ENCODE measurements at places on chromosomes 12 and 14.

DNA sequence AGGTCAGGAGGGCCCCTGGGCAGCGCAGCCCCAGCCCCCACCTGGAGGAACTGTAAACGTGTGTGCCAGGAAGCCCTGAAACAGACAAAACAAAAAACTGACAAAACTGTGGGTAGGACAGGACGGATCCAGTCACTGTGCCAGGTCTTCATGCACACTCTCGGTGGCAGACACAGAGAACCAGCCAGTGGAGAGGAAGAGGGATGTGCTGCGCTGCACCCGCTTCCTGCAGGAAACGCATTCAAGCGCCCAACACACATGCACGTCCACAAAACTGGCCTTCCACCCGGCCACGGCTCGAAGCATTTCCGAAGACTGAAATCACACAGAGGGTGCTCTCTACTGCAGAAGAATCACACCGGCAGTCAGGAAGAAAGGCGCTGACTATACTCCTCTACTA, 16.9 kb downstream of the BRF1 start:
- DNase-seq = no peak

- no peak for DNase-seq
Measured at GRCh38 chr12:125922330-125922729, 857.1 kb downstream of the AACS start.

GRCh38 chr14:22803687-22803974, 11.6 kb downstream of the SLC7A7 start:
- no peak for DNase-seq

GRCh38 chr12:131142891-131143657, 189.4 kb downstream of the ADGRD1 start:
- DNase-seq = no peak
